ENCODE measurements at places on chromosomes 16 and 17.

DNA sequence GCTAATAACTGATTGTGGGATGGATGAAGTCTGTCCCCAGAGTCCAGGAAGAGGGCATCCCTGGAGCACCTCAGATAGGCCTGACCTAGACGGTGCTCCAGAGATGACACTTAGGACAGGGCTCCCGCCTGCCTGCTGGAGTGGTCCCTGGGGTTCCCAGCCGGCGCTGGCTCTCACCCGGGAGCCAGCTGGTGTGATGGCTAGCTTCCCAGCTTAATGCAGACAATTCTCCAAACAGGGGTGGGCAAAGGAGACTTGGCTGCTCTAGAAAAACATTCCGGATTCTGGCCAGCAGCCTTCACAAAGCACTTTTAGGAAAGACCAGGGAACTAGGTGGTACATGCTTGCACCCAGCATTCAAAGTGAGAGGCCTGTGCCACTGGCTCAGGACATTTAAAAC lies 18.6 kb downstream of the ACE start:
- no peak for DNase-seq

DNA sequence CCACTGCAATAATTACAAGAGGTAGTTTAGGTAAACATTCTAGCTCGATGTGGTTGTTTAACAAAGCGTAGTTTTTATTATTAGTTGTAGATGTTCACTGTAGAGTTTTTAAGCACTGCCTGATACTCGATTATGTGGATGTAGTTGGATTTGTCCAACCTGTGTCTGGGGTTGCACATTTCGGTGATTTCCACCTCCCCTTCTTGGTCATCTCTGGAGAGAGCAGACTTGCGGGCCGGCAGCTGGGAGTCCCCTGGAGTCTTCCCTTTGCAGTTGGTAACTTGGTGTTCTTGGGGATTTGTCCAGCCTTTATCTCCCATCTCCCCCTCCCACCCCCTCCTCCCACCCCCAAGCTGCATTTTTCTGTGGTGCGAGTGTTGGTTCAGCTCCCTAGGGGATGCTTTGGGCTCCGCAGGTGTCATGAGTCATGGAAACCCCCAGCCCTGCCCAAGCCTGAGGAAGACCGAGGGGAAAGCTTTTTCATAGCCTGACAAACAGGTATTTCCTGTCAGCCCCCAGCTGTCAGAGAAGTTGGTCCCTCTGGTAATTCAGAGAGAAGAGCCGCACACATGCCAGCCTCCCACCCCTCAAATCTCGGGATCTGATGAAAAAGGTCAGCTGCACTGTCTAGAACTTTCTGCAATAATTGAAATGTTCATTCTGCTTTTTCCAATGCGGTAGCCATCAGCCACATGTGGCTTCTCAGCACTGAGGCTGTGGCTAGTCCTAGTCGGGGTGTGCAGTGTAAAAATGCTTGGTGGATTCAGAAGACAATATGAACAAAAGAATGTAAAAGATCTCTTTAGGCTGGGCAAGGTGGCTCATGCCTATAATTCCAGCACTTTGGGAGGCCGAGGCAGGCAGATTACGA lies 50.3 kb downstream of the KSR1 start:
- DNase-seq: no peak

DNA sequence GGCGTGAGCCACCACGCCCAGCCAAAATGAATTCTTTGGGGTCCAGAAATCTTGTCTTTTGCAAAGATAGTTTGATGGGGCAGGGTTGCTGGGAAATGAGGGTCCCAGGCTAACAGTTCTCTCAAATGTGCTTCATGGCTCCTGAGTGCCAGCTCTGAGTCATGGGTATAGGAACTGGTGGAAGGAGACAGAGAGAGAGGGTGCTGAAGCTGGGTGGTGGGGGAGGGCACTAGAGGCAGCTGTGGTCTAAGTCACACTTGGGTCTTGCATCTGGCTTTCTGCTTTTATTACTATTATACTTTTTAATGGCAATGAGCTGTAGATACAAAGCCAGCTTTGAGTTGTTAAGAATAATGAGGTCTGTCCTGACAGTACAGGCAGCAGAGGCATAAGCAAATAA lies 54.6 kb downstream of the PRKCA start:
- no peak for DNase-seq

DNA sequence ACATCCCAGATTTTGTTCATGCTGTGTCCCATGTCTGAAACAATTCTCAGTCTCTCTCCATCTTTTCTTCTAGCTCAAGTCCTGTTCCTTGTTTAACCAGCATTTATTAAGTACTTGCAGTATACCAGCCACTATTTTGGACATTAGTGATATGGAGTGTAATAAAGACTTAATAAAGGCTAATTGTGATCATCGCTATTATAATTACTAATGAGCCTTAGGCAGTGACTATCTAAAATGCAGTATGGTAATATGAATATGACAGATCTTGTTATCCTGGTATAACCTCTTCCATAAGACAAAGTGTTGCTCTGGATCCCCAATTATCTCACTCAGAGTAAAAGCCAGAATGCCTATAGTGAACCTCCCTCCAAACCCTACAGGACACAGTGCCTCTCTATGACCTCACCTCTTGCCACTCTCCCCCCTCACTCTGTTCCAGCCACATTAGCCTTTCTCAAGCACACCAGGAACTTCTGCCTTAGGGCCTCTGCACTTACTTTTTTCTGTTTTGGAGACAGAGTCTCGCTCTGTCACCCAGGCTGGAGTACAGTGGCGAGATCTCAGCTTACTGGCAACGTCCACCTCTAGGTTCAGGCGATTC lies 1.8 kb upstream of the FLOT2 start:
- DNase-seq: no peak

GRCh38 chr17:56594320-56595107 lies 1.0 kb downstream of the NOG start:
- DNase-seq: no peak

- DNase-seq: no peak
These were observed 9.0 kb upstream of the C16orf95 start for GRCh38 chr16:87326151-87326571.

DNA sequence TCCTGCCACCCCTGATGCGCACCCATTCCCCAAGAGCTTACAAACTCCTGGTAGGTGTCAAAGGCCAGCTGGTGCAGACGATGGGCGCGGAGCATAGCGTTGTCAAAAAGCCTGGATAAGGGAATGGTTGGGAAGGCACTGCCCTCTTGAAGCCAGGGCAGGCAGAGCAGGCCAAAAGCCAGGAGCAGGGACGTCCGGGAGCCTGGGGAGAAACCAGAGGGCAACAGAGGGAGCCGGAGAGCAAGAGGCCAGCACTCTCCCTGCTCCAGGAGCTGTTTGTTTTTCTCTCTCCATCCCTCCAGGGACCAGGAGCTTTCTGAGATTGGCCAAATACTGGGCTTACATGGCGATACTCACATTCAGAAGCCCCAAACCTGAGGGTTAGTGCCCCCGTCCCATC lies 334 bp downstream of the GH1 start:
- DNase-seq: no peak

GRCh38 chr16:81499576-81500380 lies 55.2 kb downstream of the CMIP start:
- no peak for DNase-seq

DNA sequence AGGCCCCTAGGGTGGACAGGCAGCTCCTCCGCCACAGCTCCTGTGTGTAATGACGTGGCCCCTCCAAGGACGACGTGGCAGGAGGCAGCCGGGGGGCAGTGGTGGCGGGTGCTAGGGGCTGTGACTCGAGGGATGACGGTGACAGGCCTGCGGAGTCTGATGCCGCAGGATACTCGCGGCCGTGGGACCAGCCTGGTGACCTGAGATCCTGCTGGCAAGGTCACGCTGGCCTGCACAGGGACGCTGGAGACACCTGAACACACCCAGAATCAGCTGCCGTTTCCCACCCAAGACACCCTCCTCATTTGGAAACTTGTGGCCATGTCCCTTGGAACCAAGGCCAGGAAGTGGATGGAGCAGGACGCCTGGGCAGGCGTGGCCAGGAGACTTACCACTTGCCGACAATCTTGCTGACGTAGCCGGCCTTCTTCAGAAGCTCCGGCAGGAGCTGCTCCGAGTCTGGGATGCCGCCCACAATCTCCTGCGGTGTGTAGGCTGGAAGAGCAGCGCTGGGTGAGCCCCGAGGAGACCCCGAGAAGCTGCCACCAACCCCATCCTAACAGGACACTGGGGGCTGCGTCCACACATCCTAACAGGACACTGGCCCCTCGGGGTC lies 16.0 kb downstream of the GALNS start:
- DNase-seq: no peak

DNA sequence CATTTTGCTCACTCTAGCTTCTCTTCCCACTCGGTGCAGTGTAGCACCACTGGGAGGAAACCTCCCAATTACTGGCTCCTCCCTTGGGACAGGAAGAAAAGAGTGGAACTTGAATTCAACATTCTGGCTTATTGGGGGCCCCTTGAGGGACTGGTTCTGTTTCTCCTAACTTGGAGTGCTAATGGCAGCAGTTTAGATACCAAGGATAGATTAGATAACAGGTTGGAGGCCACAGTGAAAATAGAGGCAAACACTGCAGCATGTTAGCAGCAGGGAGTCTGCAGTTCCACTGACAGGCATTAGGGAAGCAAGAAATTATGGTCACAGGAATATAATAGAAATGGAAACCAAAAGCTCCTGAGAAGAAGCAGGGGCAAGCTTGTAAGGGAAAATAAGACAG lies 322.0 kb downstream of the ABCC12 start:
- no peak for DNase-seq

- DNase-seq: no peak
These were observed 40.3 kb downstream of the MEAK7 start for GRCh38 chr16:84464116-84464515.

GRCh38 chr17:44287651-44288050 lies 19.7 kb upstream of the SLC4A1 start:
- DNase-seq: no peak

GRCh38 chr17:81036197-81036941 lies 1.4 kb downstream of the BAIAP2 start:
- no peak for DNase-seq

DNA sequence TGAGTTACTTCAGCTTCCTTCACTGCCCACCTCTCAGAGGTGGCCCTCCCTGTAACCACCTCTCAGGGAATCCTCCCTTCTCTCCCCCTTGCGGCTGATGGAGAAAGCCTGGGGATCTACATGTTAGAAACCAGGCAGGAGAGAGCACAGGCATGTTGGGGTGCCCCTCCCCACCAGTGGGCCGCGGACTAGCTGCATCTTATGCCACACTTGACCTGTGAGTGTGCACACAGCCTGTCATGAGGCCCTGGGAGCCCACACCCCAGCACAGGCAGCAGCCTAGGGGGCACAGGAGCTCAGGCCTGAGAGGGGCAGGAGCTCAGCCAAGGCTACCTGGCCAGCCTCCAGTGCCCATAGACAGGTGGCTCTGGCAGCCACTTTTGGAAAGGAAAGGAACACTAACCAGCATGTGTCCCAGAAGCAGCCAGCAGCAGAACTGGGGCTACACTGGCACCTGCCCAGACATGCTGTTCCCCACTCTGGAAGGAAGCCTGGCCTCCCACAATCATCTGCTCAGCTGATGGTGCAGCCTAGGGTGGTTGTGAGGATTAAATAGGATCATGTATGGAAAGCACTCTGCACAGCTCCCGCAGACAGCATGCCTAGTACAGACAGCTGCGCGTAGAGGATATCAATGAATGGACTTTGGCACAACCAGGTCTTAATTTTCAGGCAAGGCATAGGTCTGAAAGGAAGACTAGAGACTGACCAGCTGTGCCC lies 60.5 kb downstream of the TMEM132E start:
- DNase-seq: no peak

- no peak for DNase-seq
These were observed 7.8 kb upstream of the KRT19 start for GRCh38 chr17:41535764-41536481.

DNA sequence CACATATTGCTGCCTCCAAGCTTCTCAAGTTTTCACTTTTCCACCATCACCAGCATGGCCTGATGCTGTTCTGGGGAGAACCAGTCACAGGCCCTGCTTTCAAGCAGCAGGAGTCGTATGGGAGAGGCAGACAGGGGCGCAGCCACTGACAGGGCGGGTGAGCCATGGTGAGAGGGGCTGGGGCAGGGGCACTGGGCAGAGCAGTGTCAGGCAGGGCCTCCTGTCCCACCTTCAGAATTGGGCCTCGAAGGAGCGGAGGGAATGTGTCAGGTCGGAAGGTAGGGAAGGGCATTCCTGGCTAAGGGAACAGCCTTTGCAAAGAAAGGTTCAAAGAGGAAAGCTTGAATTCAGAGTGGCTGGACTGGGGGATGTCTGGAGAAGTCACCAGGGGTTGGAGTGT lies 4.9 kb upstream of the MAP2K3 start:
- no peak for DNase-seq

DNA sequence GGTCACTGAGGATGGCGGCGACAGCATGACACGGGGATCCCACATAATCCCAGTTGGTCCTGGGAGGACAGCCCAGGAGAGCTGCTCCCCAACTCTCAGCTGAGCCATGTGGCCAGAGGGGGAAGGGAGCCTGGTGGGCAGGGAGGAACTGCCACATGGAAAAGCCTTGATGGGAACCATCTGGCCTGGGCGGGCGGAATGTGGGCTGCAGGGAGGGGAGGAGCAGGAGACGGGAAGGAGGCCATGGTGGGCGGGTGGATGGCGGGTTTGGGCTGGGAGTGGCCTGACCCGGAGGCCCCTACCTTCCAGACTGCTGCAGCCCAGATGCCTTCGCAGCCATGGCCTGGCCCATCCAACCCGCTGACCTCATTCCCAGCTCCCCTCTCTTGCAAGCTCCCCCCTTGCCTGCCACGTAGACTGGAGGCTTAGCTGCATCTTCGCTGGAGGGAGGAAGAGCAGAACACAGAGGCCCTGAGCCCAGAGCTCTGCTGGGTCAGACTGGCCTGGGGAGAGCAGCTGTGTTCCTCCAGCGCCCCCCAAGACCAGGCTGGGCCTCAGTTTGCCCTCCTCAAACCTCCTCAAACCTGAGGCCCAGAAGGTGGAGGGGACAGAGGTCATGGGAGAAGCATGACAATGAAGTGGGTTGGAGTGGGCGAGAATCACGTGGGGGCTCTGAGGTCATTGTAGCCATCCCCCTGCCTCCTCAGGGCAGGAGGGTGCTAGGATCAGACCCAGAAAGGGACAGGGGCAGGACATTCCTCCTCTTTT lies 8.2 kb upstream of the COL1A1 start:
- no peak for DNase-seq

GRCh38 chr17:1475321-1475854 lies 17.1 kb downstream of the MYO1C start:
- DNase-seq: no peak

DNA sequence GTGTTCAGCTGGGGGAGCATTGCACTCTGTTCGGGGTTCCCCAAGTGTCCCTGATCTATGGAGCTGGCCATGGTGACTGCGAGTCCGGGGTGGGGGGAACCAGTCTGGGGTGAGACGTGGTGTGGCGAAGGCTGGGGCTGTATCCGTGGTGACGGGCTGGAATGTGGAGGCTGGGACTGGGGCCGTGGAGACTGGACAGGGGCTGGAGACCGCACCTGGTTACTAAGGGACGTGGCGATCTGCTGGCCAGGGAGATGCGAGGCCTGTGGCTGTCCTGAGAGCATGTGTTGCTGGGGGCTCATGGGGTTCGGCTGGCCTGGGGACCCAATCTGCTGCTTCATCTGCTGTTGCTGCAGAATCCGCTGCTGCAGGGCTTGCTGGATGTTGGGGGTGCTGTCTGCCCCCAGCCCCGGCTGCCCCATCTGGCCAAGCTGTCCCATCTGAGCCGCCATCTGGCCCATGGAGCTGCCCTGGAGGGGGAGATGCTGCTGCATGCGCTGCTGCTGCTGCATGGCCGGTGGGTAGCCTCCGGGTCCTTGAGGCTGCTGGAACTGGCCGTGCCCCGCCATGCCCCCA lies 10.6 kb upstream of the TRAP1 start:
- no peak for DNase-seq

- DNase-seq: no peak
These were observed 142.2 kb downstream of the RAB11FIP4 start for GRCh38 chr17:31533546-31534155.
